ENCODE measurements at places on chromosomes 16 and 17. TPM values are rescaled to one million over a fixed set of nuclear protein-coding genes. Genes with fewer than 3 reads are reported as not detected.
A peak's percentile ranks its signal among the peaks of the same experiment; 100 is the strongest.

DNA sequence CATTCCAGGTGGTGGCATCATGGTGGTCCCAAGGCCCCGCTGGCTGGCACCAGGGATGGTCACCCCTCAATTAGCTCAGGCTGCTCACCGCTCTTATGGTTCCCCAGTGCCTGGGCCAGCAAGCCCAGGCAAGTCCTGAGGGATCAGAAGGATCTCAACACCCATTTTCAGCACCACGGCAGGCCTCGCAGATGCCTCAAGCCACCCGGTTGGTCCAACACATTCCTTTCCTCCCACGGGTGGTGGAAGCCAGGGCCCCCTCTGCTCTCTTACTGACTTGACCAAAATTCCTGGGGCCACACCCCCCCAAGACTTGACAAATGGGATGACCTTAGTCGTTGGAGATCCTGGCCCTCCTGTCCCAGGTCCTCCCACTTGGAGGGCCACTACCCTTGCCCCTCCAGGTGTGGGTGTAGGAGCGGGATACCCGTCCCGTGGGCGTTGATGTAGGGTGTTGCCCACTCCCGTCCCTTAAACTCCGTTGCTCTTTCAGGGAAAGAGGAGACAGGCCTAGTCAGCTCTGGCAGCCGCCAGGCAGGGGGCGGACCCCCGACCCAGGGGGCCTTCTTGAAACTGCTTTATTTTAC is 5.9 kb downstream of the ZNF205 start:
- no peaks in the 10 kb centered on the region for H3K36me3 ChIP-seq
- H3K27ac ChIP-seq: no peak overlapping the region
- no peaks in the 10 kb centered on the region for H3K4me1 ChIP-seq
- no peak overlapping the region for H3K4me3 ChIP-seq

RAB40C gene
- total RNA-seq: 25.5 TPM

DNA sequence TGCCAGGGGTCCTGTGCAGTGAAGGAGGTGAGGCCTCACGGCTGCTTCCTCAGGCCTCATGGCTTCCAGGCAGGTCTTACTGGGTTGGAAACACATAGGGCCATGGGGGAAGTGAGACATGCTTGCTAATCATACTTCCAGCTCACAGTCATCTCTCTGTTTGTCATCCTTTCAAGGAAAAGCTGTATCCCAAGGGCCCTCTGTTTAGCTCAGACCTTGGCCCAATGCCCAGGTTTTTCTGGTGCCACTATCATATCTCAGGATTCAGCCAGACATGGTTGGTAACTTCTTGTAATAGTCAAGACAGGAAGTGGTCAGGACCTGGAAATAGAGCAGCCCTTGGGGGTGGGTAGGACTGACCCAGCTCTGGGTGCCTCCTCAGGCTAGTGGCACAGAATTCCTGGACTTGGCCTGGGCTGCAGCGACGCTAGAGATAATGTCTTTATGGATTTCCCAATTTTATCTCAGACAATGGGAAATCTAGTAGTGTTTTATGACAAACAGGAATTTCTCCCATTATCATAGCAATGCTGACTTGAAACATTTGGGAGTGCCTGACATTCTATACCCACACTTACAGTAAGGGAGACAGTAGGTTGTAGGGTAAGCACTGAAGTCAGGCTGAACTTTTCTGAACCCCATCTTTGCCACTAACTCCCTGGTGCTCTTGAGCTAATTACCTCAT is 13.5 kb upstream of the ITGB3 start:
- peak overlapping the region; percentile 82 for H3K27ac ChIP-seq
- H3K36me3 ChIP-seq: no peaks in the 10 kb centered on the region
- H3K4me1 ChIP-seq: peaks cover 21% of the 10 kb centered on the region
- DNase-seq: peak; percentile 89

DNA sequence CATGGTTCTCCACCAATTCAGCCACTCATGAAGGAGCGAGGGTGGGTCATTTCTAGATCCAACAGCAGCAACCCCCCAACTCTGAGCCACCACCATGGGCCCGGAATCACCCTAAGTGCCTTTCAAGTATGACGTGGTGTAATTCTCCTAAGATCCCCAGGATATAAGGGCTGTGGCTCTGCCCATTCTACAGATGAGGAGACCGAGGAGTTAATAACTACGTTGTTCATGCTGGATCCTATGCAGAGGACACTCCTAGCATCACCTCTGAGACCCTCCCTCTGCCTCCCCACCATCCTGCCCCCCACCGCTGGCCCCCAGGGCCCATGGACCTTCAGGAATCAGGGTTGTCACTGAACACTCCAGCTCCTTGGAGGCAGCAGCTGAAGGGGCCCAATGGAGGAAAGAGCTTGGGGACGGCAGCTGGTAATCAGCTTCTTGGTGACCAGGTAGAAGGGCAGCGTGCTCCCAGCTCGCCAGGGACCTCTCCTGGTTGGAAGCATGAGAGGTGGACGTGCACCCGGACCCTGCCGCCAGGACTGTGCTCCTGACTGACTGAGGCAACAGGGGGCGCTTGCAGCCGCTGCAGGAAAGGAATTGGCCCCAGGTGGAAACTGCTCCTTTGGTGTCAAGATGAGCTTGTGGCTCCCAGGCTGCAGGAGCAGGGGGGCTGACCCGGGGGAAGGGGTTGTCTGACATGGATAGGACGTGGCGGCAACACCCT is 28.2 kb upstream of the CACNG1 start:
- no peaks in the 10 kb centered on the region for H3K27me3 ChIP-seq
- no peak overlapping the region for H3K4me3 ChIP-seq
- no peak for DNase-seq
- H3K36me3 ChIP-seq: no peaks in the 10 kb centered on the region

DNA sequence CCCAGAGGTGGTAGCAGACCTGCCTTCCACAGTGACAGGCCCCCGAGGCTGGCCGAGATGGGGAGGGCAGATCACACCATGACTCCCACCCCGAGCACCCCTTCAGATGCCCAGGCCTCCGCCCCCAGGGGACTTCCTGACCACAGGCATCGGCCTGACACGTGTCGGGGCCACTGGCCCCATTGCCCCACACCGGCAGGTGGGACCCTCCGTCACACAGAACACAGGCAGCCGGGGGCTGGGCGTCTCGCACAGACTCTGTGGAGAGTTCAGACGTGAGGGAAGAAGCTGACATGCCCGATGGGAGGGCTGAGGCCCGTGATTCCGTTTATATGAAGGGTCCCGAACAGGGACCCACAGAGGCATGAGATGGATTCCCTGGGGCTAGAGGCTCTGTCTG is 51.3 kb upstream of the GNG13 start:
- no peak for DNase-seq
- no peaks in the 10 kb centered on the region for H3K4me1 ChIP-seq
- H3K27me3 ChIP-seq: no peaks in the 10 kb centered on the region
- no peak overlapping the region for H3K4me3 ChIP-seq
